CD4-positive, CD25-positive, alpha-beta regulatory T cell (primary cell): ENCODE measurements at places on chromosomes 12 and 14. TPM values are rescaled to one million over a fixed set of nuclear protein-coding genes. Genes with fewer than 3 reads are reported as not detected.

The ABCD2 gene
- 8.8 TPM for total RNA-seq

The KRT80 gene
- total RNA-seq = not detected

The EXD2 gene
- total RNA-seq = 5.3 TPM

The SPPL3 gene
- total RNA-seq = 46.7 TPM

The CD69 gene
- 1,130 TPM for total RNA-seq
